ENCODE measurements at places on chromosomes 5 and 9.

DNA sequence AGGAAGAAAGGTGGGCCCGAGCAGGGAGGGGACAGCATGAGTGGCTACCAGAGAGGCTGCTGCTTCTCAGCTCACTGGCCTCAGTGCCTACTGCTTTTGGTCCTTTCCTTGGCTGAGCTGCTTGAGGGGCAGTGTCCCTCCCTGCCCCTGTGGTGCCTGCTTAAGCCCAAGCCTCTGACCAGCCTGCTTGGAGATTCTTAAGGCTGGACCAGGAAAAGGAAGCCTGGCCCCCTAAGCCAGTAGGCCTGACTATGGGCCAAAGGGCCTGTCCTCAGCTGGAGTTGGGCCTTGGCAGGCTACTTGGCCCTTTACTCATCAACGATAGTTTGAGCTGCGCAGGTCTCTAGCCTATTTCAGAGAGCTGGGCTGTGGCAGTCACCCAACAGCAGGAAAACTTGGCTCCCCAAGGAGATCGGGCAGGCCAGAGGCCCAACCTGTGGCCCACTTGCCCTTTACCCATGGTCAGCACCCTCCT lies 24.9 kb downstream of the TCF7 start:
- no peak for DNase-seq

- DNase-seq, result no peak
Observed at GRCh38 chr9:129656795-129657390, 8.6 kb upstream of the PRRX2 start.

- DNase-seq, result no peak
Observed at GRCh38 chr9:5644501-5644900, 15.6 kb downstream of the RIC1 start.

GRCh38 chr9:81318571-81318970 lies 370.8 kb downstream of the TLE1 start:
- DNase-seq, result no peak

DNA sequence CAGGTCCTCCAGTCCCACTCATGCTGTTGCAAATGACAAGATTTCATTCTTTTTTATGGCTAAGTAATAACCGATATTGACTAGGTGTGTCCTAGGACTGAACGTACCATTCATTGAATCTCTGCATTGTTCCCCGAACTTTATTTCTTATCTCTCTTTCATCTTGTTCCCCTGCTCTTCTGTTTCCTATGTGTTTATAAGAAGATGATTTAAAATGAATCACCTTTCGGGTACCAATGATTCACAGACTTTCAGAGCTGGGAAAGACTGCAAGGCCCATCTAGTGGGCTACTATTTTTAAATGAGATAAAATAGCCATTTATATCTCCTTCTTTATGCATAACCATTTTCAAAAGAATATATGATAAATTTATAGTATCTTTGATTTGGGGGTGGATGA lies 133.0 kb downstream of the CDH18 start:
- DNase-seq, result no peak

- DNase-seq, result no peak
Observed at GRCh38 chr5:5040712-5041111, 99.4 kb upstream of the ADAMTS16 start.

DNA sequence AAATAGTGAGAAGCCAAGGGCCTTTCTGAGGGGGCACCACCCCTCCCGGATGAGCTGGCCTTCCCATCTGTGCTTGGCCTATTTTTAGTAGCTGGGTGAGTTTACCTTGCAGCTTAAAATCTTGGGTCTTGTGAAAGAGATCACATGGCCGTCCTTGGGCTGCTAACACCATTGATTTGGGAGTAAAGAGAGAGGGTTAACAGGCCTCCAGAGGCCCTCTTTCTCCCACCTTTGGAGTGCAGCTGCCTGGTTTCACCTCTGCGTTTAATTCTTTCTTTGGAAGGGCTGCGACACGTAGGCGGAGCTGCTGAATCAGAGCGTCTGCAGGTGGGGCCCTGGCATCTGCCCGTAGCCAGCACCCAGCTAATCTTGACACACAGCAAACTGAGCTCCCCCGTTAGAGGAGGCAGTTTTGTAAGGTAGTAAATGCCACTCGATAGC lies 12.8 kb downstream of the OLFM1 start:
- no peak for DNase-seq

Data from NCI-H1930 (cell line).